ENCODE measurements at places on chromosomes 1 and 21. TPM values are rescaled to one million over a fixed set of nuclear protein-coding genes. Genes with fewer than 3 reads are reported as not detected.

The DONSON gene
- total RNA-seq: 6.4 TPM

The FAM78B gene
- total RNA-seq: 0.52 TPM

The FMOD gene
- 4.5 TPM for total RNA-seq

The ZNF593OS gene
- not detected for total RNA-seq

The CHAF1B gene
- 2.0 TPM for total RNA-seq

The TLR5 gene
- total RNA-seq: 0.43 TPM

The CACHD1 gene
- total RNA-seq: 3.8 TPM

The KIF26B gene
- total RNA-seq: 2.3 TPM

The AGMAT gene
- 0.11 TPM for total RNA-seq

The LRRC38 gene
- total RNA-seq: not detected

The FNDC10 gene
- total RNA-seq: 0.65 TPM

The OVAAL gene
- total RNA-seq: not detected

The AMY2B gene
- 2.9 TPM for total RNA-seq

The GJA5 gene
- 0.09 TPM for total RNA-seq

The ILDR2 gene
- under 0.01 TPM for total RNA-seq

The IL12RB2 gene
- total RNA-seq: 0.11 TPM

The PIK3C2B gene
- total RNA-seq: 13.5 TPM

The AMPD1 gene
- not detected for total RNA-seq

The PROX1 gene
- total RNA-seq: 125 TPM

The UMODL1 gene
- total RNA-seq: not detected

The RPTN gene
- not detected for total RNA-seq

The OR2L5 gene
- total RNA-seq: not detected

The CGN gene
- total RNA-seq: 0.11 TPM

The CR1L gene
- total RNA-seq: not detected

The LENEP gene
- not detected for total RNA-seq
